Renal cortex interstitium (tissue), 15 donors: ENCODE measurements at places on chromosomes 5 and 9. TPM values are rescaled to one million over a fixed set of nuclear protein-coding genes. Genes with fewer than 3 reads are reported as not detected.

Gene NEUROG1
- not detected for polyA plus RNA-seq

Gene DTWD2
- polyA plus RNA-seq, result 12.2 TPM

DNA sequence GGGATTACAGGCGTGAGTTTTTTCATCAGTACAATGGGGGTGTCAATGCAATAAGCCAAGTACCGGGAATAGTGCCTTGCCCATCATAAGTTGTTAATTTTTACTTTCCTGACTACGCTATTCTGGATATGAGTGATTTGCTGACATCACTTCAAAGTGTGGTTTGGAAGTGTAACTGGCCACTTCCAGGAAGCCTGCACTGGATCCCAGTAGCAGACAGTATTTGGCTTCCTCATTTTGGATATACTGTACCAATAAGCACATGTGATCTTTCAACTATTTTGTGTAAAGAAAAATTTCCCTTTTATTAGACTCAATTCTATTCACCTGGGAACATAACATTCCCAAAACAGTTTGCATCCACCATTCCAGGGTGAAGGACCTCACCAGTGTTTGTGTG is 417.7 kb upstream of the KLF4 start:
- no peak for DNase-seq

Gene UNC5A
- polyA plus RNA-seq, result 0.09 TPM

- no peak for DNase-seq
Observed at GRCh38 chr5:86786955-86787354, 169.2 kb downstream of the COX7C start.

- no peak for DNase-seq
Observed at GRCh38 chr9:3478549-3478953, 47.2 kb downstream of the RFX3 start.

DNA sequence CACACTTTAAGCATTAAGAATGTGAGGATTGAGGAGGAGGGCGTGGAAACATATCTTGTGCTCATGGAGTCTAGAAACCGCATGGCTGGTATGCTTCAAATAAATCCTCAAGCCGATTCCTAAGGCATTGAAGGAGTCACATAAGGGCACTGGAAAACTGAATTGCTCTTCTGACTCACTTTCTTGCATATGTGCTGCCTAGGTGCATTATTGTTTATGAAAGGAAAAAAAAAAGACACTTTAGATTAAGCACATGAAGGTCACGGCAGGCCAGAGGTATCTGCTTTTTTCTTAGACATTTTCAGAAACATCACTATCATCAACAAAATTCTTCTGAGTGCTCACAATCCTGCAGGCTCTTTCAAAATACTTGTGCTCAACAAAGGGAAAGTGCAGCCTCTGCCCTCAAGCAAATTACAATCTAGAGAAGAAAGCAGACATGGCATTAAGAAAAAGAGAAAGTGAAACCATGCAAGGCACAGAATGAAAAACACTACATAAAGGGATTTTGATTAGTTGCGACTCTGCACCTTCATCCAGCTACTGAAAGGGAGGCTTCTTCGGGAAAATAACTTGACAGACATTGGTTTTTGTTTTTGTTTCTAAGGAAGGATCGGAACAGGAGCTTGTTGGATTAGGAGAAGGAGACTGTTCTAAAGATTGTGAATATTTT is 2117.6 kb downstream of the MAT2B start:
- no peak for DNase-seq

DNA sequence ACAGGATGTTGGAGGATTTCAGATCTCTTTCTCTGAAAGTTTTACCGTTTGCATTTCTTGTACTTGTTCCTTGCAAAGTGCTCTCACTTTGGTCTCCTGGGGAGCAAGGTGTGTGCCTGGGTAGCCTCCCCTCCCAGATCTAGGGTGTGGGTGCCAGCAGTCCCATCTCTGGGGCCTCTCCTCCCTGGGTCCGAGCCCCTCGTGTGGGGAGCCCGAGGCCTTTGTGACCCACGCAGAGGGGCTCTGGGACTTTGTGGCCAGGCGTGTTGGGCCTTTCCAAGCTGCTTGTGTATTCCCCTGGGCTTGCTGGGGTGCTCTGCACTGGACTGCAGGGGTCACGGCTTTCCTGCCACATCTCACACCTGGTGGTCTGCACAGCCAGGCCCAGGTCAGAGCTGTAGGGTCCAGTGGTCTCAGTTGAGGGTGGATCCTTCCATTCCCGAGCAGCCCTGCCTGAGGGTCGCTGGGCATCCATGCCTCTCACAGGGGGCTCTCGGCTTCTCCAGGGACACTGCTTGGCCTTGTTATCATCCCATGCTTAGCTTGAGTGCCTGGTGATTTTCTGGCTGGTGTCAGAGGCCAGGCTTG is 96.3 kb downstream of the CACNA1B start:
- DNase-seq, result no peak

GRCh38 chr5:53884417-53884816 is 324.0 kb downstream of the NDUFS4 start:
- no peak for DNase-seq

- no peak for DNase-seq
Observed at GRCh38 chr9:135674977-135675376, 11.9 kb downstream of the LCN9 start.

Gene PCSK1
- polyA plus RNA-seq, result 0.27 TPM

GRCh38 chr5:53613061-53613460 is 52.6 kb downstream of the NDUFS4 start:
- DNase-seq, result no peak

- DNase-seq, result no peak
Observed at GRCh38 chr5:24290536-24290935, 354.2 kb downstream of the CDH10 start.

DNA sequence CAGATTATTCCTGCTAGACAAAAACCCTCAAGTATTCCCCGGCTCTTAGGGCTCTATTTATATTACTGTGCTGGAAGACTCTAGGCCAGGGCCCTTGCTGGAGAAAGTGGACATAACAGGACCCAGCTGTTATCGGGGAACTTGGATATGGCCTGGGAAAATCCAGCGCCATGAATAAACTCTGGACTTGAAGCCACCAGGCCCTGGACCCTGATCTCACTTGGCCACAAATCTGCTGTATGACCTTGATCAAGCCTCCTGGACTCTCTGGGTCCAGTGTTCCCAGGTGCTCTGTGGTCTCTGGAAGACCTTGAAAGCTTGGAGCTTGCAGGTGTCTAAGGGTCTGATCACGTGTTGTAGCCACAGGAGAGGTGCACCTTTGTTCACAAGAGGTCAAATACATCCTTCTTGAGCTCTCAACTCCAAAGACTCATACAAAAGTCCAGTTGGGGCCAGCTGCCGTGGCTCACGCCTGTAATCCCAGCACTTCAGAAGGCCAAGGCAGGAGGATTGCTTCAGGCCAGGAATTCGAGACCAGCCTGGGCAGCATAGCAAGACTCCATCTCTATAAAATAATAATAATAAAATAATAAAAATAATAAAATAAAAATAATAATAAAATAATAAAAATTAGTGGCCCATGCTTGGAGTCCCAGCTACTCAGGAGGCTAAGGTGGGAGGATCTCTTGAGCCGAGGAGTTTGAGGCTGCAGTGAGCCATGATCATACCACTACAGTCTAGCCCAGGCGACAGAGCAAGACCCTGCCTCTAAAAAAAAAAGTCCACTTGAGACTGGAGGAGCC is 26.5 kb downstream of the COL27A1 start:
- DNase-seq, result no peak

DNA sequence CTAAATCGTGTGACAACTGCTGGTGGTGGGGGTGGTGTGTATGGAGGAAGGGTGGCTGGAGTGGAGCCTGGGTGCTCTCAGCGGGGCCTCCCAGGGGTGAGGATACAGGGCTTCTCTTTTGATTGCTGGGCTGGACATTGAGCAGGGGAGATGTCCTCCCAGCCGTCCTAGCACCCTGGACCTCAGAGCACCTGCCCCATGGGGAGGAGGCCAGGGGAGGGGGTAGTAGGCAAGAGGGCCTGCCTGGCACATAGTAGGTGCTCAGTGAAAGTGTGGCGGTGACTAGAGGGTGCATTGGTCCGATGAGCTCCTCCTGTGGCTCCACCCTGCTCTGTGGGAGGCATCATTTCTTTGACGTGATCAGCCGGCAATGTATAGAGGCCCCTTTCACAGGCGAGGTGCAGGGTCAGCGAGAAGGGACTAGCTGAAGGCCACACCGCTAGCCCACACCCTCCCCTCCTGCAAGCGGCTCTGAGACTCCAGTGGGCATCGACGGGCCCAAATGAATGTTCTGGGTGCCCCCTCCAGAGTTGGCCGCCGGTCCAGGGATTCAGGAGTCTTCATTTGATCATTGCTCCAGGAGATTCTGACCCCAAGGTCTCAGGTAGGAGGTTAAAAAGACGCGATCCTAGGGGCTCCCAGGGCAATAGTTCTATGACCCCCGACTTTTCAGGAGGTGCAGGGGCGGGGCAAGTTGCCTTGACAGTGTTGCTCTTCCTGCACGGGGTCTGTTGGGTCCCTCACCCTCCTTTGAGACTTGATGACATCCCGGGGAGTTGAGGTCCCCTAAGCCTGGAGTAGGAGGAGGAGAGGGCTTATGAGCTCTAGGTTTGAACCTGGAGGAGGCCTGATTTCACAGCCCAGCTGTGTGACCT is 255.5 kb downstream of the PBX3 start:
- no peak for DNase-seq

DNA sequence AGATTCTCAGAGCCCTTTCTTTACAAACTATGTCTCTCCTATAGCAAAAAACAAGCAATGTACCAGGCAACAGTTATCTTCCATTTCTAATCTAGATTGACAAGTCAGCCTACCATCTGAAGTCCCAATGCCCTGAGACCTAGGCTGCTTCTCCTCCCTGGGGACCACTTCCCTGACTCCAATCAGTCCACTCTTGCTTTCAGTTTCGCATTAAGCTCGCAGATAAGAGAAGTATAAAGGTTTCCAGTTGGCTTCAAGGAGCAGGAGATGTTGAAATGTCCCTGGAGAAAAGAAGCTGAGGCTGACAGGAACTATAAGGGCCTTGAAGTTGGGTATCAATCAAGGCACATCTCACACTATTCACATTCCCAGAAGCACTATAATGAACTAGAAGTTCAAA is 32.3 kb downstream of the ERP44 start:
- no peak for DNase-seq

- no peak for DNase-seq
Observed at GRCh38 chr9:137429546-137429890, 6.3 kb downstream of the NOXA1 start.

- DNase-seq, result no peak
Observed at GRCh38 chr5:129906177-129906887, 2.1 kb downstream of the CHSY3 start.

Gene FGF1
- polyA plus RNA-seq, result 16.4 TPM

Gene KIAA0825
- polyA plus RNA-seq, result 5.0 TPM

Gene QSOX2
- 16.6 TPM for polyA plus RNA-seq

Gene PCDHB3
- 3.5 TPM for polyA plus RNA-seq

Gene SOX30
- polyA plus RNA-seq, result 0.33 TPM

DNA sequence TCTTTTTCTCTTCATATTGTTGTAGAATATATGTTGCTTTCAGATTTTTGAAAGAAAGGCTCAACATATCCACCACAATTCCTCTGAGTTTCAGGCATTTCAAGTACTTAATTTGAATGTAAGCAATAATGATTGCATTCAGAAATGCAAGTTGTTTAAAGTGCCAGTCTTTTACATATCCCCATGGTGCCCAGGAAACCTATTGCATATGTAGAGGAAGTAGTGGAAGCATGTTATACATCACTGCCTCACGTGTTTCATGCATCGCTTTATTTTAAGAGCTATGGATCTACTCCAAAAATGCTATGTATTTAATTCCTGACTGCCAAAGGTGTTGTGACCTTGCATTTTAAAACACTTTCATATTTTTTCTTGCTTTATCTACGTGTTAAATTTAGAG is 28.1 kb downstream of the CPEB4 start:
- DNase-seq, result no peak

GRCh38 chr5:187042-187431 is 4.3 kb upstream of the LRRC14B start:
- no peak for DNase-seq

- DNase-seq, result no peak
Observed at GRCh38 chr5:143008032-143008431, 237.9 kb downstream of the ARHGAP26 start.

- no peak for DNase-seq
Observed at GRCh38 chr9:119662329-119662728, 293.1 kb upstream of the BRINP1 start.

DNA sequence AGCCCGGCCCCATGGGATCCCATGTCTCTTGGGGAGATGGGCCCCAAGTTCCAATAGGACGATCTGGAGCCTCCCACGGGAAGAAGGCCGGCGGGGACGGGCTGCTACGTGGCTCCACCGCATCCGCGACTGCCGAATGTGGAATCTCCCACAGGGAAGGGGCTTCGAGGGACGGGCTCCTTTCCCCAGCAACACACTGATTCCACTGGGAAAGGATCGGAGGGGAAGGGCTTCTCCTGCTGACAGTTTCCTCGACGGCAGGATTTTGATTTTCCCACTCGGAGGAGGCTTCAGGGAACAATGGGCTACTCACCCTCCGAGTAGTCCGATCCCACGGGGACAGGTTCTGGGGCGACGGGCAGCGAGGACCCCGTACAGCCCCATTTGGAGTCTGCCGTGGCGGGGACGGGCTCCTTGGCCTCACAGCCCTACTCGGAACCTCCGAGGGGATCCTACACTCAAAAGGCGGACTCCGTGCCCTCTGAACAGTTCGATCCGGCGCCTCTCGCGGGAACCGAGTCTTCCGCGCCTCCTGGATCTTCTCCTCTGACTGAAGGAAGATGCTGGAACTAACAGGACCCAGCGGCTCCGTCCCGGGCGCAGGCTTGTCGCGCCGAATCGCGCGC is 1.3 kb downstream of the PROB1 start:
- DNase-seq, result no peak

- DNase-seq, result no peak
Observed at GRCh38 chr5:124889486-124889825, 143.0 kb upstream of the ZNF608 start.

Gene SHOC1
- 1.4 TPM for polyA plus RNA-seq

- no peak for DNase-seq
Observed at GRCh38 chr5:158925314-158925713, 174.4 kb downstream of the EBF1 start.

DNA sequence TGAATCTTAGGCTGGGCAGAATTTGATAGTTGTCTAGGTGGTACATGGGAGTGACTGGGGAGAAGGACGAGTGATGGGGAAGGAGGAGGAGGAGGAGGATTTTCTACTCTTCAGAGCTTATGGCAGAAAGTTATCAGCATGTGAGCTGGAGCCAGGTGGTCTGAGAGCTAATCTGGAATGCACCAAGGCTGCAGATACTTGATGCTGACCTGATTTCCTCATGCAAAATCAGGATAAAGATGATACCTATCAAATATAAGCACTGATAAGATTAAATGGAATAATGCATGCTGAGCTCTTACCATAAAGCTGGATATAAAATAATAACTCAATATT is 250.4 kb downstream of the SEMA5A start:
- no peak for DNase-seq

Gene ELOVL7
- polyA plus RNA-seq, result 20.5 TPM

DNA sequence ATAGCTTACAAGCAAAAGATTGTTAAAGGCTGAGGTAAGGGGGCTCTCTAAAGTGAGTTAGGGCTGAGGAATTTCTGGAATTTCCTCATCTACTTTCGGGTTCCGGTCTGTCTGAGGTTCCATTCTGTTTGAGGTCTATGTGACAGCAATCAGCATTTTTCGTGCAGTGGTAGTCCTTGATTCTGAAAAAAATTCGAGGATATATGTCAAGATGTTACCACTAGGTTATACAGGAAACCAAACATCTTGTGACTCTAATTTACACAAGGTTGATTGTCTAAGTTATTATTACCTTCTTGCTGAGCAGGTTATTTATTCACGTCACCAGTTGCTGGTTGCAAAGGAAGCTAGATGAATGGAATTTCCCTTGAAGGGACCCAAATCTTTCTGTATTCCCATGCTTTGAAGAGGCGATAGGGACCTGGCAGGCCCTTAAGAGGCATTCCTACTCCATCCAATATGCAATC is 35.2 kb downstream of the RLN2 start:
- DNase-seq, result no peak

GRCh38 chr9:14245901-14246525 is 67.9 kb downstream of the NFIB start:
- DNase-seq, result no peak

Gene FBXO10
- 13.2 TPM for polyA plus RNA-seq
